ENCODE measurements at places on chromosomes 7 and 10.
A peak's percentile ranks its signal among the peaks of the same experiment; 100 is the strongest.

DNA sequence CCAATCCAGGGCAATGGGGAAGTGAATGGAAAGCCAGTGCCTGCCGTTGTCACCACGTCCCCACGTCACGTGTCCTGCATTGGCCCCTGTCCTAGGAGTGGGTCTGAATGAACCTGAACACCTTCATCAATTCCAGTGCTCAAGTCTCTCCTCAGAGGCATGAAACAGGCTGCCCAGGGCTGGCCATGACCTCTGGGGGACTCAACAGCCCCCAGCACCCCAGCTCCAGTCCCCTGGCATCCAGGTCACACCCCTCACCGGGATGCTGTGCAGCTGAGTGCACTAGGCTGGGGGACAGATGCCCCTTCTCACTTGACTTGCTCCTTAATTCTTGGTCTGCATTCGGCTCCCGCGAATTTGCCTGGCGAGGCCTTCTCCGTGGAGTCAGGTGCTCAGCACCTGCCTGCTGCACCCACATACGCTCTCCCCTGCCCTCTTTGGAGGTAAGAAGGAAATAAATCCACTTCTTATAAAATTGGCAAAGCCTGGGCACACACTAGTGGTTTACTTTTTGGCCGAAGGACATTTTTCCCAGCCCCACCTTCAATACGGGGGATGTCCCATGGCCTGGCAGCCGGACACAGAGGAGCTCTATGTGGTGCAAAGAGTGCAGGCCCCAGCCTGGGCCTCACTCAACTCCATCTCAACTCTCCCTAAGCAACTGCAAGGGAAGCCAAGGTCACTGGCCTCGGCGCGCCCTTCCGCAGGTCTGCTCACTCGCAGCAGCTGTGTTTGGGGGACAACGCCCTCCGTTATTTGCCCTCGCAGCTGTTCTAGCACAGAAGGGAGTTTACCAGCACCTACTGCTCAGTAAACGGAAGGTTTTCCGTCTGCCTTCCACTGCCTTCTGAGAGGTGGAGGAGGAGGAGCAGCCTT lies 77.6 kb upstream of the SHH start:
- DNase-seq: no peak

- DNase-seq: no peak
These were observed 1.6 kb downstream of the PPRC1 start for GRCh38 chr10:102134416-102134815.

DNA sequence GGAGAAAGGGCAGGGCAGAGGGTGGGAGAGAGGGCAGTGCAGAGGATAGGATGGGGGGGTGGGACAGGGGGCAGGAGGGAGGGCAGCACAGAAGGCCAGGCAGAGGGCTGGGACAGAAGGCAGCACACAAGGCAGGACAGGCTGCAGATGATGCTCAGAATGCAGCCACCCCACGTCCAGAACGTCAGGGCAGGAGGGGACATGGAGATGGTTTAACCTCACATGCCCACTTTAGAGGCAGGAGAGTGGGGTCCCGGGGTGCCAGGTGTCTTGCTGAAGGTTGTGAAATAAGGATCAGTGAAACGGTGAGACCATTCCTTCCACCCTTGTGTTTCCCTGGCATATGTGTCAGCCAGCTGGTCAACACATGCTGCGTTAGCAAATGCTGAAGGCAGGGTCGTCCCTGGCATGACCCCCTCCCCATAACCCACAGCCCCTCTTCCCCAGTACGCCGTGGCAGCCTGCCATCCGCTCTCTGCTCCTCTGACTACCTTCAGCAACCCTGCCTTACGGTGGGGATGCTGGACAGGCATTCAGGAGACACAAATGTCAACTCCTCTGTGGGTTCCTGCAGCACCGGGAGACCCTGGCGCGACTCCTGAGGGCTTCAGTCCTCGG lies 592.1 kb downstream of the DNAJB6 start:
- no peak for DNase-seq

- DNase-seq: no peak
These were observed 37.6 kb downstream of the DAGLB start for GRCh38 chr7:6409944-6410693.

DNA sequence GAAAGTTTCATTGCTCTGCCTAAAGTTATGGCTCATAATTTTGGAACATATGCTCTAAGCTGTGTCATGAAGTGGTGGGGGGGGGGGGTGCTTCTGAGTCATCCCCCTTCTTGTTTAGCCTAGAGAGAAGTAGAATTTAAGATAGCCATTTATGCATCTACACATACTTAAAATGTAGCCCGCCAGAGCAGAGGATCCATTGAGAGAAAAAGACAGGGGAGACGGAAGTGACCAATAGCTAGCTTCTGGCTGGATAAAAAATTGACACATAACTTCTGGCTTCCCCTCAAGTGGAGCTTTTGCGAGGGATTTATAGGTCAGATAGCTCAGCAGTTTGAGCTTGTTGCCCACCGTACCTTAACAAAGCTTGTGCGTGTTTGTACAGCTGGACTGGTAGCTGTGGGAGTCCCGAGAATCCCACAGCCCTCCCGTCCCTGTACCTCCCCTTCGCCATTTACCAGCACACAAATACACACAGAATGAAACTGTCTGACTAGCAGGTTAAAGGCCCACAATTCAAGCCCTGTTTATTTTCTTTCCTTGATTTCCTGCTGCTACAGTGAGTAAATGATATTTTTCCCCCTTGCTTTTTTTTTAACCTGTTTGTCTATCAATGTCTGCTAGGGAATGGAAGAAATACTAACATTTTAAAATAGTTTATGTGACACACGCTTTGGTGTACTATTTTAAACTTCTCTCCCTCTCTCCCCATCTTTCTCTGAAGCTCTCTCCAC lies 232.6 kb upstream of the FERD3L start:
- no peak for DNase-seq

DNA sequence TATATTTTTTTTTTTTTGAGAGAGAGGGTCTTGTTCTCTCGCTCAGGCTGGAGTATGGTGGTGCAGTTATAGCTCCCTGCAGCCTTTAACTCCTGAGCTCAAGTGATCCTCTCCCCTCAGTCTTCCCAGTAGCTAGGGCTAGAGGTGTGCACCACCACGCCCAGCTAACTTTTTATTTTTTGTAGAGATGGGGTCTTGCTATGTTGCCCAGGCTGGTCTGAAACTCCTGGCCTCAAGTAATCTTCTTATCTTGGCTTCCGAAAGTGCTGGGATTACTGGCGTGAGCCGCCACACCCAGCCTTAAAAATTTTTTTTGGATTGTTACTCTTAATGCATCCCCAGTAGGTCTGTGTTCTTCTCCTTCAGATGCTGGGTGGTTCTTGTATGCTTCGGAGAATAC lies 4.2 kb downstream of the UBTD1 start:
- no peak for DNase-seq

- no peak for DNase-seq
These were observed 7.2 kb upstream of the SP8 start for GRCh38 chr7:20793694-20794394.

GRCh38 chr7:27144781-27145164 lies 1.3 kb upstream of the HOXA5 start:
- DNase-seq: no peak

DNA sequence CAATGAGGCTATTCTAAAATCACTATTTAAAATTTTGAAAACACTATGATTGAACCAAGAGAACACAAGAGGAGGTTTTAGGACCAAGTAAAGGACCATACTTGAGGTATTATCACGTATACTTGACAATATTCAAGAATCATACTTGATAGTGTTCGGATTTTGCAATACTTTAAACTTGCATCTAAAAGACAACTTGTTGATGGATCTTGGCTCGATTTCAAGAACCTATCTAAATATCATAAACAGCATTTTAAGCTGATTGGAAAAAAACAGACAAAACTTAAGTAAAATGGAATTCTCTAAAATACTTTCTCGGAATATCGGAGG lies 1.3 kb downstream of the NAMPT start:
- DNase-seq: peak; percentile 33

GRCh38 chr10:131737543-131738395 lies 163.0 kb upstream of the PPP2R2D start:
- no peak for DNase-seq

DNA sequence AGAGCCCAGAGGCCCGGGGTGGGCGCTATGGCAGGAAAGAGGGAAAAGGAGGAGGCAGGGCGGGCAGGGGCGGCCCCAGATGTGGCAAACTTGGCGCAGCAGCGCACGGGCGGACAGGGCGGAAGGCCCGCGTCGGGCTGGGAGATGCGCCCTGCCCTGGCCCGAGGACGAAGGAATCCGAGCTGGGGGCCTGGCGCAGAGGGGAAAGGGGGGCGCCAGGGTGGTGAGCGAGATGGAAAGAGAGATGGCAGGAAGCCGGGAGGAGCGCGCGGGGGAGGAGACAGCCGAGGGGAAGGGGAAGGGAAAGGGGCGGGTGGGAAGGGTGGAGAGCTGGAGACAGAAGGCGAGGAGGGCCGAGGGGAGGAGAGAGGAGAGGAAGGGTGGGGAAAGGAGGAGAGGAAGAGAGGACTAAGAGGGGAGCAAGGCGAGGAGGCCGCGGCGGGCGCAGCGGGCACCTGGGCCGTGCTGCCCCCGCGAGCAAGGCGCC lies at the start of gene MARVELD1:
MARVELD1 (plus strand) TSS at position 392 of the 487 bp plus-strand sequence. CDS start 147 bp downstream, outside the sequence.
- peak; percentile 43 for DNase-seq

- peak; percentile 92 for DNase-seq
These were observed 137.2 kb downstream of the ARID5B start for GRCh38 chr10:62038609-62039190.

DNA sequence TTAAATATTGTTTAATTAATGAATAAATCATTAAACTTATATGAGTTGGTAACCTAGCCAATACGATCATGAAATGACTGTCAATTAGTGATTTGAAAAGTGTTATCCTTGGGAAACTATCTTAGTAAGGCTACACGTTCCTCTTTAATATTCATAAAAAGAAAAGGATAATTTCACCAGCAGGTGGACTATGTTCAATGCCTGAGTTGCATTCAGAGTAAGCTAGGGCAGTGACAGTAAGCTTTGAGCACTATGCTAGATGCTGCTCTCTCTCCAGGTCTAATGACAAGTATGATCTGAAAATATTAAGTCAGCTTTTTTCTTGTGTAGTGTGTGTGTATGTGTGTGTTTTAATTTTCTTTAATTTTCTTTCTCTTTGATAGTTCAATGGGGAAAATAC lies 486.3 kb upstream of the PCDH15 start:
- DNase-seq: peak; percentile 24

DNA sequence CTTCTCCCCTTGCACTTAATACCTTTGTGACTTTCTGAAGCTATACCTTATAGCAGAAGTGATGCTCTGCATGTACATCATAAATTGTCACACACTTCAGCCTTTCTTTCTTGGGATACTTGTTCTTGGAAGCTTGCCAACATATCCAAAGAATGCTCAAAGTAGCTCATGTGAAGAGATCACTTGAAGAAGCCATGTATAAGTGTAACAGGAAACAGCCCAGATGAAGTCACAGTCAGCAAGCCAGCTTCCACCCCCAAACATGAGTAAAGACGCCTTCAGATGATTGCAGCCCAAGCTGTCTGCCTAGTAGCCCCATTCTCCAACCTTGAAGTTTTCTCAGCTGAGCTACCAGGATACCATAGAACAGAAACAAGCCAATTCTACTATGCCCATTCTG lies 50.9 kb downstream of the DGKB start:
- DNase-seq: no peak

- no peak for DNase-seq
These were observed 66.2 kb upstream of the SDK1 start for GRCh38 chr7:3234851-3235250.

DNA sequence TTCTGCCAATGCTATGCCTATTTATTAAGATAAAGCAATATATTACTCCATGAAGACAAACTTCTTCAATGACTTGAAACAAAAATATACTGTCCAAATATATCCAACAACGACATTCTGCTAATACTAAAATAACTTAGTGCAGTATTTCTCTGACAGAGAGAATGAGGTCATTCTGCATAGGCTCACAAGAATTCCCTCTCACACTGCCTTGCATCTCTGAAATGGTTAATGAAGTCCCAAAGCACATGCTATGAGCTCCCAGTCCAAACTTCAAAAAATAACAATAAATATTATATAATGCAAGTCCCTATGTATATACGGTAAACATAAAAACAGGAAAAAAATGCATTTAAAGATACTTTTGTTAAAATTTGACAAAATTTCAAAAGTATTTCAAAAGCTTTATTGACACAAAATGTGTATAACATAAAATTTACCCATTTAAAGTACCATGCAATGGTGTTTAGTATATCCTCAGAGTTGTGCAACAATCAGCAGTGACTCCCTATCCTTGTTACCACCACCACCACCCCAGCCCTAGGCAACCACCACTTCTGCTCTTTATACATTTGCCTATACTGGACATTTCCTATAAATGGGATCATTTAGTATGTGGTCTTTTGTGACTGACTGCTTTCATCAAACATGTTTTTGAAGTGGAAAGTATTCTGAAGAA lies 27.6 kb downstream of the CHCHD3 start:
- DNase-seq: no peak

- no peak for DNase-seq
These were observed 4.8 kb upstream of the ADRB1 start for GRCh38 chr10:114038819-114039218.

DNA sequence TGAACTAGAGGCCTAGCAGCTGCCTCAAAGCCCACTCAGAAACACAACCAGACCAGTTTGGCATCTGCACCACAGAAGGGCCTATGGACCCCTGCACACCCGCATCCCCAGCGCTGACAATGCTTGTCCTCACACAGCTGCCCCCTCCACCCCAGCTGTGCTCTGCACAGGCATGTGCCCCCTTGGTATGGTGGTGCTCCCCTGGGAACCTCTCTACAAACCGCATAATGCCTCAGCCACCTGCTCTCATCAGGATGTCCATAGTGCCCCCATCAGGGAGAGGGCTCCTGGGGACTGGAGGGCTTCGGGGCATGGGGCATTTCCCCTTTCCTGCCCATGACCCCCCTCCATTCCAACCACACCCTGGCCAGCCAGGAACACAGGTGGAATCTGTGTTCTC lies 347.5 kb downstream of the GRID1 start:
- DNase-seq: no peak

- no peak for DNase-seq
These were observed 327.5 kb upstream of the PHF14 start for GRCh38 chr7:10646194-10646593.

- DNase-seq: no peak
These were observed 199.9 kb upstream of the KLF14 start for GRCh38 chr7:130933919-130934318.

- peak; percentile 65 for DNase-seq
These were observed 39.0 kb upstream of the IFRD1 start for GRCh38 chr7:112411186-112411795.

DNA sequence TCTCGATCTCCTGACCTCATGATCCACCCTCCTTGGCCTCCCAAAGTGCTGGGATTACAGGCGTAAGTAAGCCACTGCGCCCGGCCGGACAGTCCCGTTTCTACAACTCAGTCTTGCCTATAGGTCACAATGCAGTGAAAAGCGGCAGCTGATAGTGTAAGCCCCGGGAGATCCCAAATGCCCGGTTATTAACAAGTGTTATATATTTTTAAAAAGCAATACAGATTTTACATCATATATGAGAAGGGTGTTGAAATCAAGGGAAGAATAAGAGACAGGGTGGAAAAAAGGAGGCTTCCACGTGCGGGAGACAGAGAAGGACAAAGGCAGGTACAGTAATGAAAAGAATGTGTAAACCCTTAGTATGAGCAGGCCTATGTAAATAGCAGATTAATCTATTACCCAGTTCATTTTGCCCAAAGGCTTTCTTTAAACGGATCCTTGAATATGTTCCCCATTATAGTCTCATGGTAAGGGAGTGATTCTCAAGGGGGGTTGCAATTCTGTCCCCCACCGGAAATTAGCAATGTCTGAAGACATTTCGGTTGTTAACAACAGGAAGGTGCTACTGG lies 170.8 kb downstream of the PDE1C start:
- DNase-seq: no peak

- DNase-seq: no peak
These were observed 132.2 kb downstream of the BBS9 start for GRCh38 chr7:33261585-33261984.

GRCh38 chr7:46478046-46478445 lies 557.0 kb upstream of the IGFBP3 start:
- no peak for DNase-seq

Measured in HT-29 (cell line).